ENCODE measurements at places on chromosomes 6 and 20. TPM values are rescaled to one million over a fixed set of nuclear protein-coding genes. Genes with fewer than 3 reads are reported as not detected.

The EDN3 gene
- total RNA-seq, result not detected

The PSORS1C1 gene
- total RNA-seq, result 3.0 TPM

The DDX43 gene
- total RNA-seq, result 0.86 TPM

The TCF15 gene
- not detected for total RNA-seq

The CRYBG1 gene
- 8.1 TPM for total RNA-seq

The METTL24 gene
- not detected for total RNA-seq
